ENCODE measurements at places on chromosomes 7 and 10. TPM values are rescaled to one million over a fixed set of nuclear protein-coding genes. Genes with fewer than 3 reads are reported as not detected.

DNA sequence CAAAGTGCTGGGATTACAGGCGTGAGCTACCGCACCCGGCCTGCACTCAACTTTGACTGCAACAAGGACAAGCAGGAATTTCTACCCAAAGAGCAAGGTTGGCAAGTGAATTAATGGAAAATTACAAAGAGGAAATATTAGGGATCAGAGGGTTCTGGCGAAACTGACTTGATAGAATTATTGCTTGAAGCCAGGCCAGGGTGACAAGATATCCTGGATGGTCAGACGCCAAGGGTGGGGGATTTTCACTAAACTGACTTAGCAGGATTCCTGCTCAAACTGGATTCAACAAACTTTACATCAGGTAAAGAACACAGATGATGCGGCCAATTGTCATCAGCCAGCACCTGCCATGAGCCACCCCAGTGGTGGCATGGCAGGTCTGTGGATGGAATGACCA is 603.6 kb upstream of the MGMT start:
- no peak for DNase-seq
- peaks cover 11% of the 10 kb centered on the region for H3K4me1 ChIP-seq
- no peaks in the 10 kb centered on the region for H3K36me3 ChIP-seq
- H3K27me3 ChIP-seq: no peaks in the 10 kb centered on the region
- H3K4me3 ChIP-seq: no peak overlapping the region

The SPDYE2B gene
- not detected for total RNA-seq

GRCh38 chr7:118657391-118658005 is 433.0 kb downstream of the ANKRD7 start:
- H3K27ac ChIP-seq: no peak overlapping the region
- no peaks in the 10 kb centered on the region for H3K4me1 ChIP-seq
- no peaks in the 10 kb centered on the region for H3K36me3 ChIP-seq
- no peak for DNase-seq

The CRTAC1 gene
- 12.1 TPM for total RNA-seq

The HIF1AN gene
- 12.0 TPM for total RNA-seq

DNA sequence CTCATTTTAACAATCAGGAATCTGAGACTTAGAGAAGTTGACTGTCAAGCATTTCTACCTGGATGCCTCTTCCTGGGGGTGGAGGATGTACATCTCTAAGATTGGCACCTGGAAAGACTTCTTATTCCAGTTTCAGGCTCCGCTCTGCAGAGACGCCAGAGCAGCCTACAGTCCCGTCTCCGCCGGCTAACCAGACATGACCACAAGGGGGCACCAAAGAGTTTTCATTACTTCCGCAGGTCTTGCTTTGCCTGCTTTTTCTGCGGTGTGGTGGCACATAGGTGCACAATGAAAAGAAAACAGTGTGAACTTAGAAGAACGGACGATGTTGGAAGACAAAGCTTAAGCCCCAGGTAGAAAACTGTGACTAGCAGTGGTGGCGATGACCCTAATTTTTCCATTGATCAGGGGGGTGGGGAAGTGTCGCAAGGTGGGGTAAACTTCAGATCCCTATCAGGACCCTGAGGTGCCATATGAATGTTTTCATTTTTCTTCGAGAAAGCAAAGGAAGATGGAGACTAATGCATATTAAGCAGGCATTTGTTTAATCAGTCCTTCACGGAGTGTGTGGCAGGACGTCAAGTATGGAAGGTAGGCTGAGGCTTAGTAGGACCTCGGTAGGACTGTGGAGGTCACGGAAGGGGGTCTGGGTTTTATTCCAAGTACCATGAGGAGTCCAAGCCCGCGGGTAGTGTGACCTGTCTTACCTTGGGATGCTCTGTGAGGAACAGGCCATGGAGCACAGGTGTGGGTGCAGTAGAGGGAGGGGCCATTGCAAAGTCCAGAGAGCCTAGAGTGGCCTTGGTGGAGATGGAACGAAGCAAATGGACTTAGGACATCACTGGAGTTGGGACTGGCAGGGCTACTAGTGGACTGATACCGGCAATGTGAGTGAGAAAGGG is 60.1 kb upstream of the SORCS3 start:
- H3K27ac ChIP-seq: no peak overlapping the region
- H3K36me3 ChIP-seq: no peaks in the 10 kb centered on the region
- H3K4me3 ChIP-seq: no peak overlapping the region

The REPIN1 gene
- 31.0 TPM for total RNA-seq

DNA sequence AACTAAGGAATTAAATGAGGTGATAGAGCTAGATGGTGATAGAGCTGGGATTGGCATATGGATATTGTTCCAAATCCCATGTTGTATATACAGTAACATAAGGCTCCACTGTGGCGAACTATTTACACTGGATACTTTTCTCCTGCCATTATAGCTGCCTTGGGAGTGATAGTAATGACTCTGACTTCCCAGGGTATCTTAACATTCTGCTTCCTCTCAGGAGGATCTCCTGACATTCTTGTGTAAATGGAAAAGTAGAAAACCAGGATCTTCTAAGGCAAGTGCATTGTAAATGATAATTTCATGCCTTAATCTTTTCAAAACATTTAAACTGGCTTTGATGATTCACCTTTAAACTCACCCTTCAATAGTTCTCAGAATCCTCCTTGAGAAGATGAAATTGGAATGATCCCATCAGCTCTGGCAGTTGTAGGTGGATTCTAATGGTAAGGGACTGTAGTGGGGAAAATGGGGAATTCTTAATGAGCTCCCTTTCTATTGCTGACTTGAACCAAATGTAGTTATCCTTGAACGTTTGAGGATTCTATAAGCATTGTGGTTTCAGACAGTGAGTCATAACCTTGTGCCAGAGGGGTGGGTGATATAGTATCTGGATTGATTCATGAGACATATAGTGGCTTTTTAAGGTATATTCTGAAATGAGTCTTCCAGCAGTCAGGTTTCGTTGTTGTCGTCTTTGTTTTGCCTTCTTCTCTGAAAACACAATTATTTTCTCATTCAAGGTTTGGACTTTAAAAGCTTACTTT is 450.0 kb downstream of the SUGCT start:
- H3K36me3 ChIP-seq: no peaks in the 10 kb centered on the region
- H3K4me3 ChIP-seq: no peak overlapping the region

DNA sequence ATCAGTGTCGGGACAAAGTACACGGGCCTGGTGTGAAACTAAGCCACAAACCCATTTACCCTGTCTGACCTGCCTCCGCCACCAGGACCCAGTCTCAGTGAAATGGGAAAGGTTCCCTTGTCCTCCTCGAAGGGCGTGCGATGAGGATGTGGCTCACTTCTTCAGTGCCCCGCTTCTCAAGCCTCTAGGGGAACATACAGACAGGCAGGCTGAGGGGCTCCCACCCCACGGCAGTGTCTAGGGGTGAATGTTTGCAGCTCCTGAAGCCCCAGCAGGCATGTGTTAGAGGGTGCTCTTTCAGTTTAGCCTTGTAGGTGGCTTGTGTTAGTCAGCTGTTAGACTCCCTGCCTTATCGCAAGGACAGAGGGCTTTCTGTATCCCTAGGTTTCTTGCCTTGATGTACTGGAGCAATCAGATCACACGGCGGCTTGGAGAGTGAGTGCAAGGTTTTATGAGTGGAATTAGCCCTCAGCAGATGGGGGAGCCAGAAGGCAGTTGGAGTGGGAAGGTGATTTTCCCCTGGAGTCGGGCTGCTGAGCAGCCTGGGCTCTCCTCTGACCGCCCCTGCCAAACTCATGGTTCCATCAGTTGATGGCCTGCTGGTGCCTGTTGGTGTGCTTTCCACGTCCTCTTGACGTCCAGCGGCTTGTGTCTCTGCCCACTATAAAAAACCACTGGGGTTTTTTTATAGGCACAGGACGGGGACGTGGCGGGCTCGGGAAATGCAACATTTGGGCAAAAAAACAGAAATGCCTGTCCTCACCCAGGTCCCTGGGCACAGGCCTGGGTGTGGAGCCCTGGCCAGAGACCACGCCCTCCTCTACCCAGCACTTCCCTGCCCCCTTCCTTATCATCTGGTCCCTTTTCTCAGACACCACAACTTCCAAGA is 759 bp downstream of the NUDT1 start:
- H3K4me1 ChIP-seq: peaks cover 47% of the 10 kb centered on the region
- DNase-seq: no peak
- peaks cover 54% of the 10 kb centered on the region for H3K36me3 ChIP-seq
- peak overlapping the region; percentile 91 for H3K4me3 ChIP-seq
- no peaks in the 10 kb centered on the region for H3K27me3 ChIP-seq

- H3K27ac ChIP-seq: no peak overlapping the region
- H3K4me1 ChIP-seq: peaks cover 23% of the 10 kb centered on the region
- no peaks in the 10 kb centered on the region for H3K36me3 ChIP-seq
- H3K27me3 ChIP-seq: no peaks in the 10 kb centered on the region
These were observed 18.2 kb downstream of the PRF1 start for GRCh38 chr10:70584366-70584765.

- no peaks in the 10 kb centered on the region for H3K36me3 ChIP-seq
- H3K4me1 ChIP-seq: peaks cover 19% of the 10 kb centered on the region
- DNase-seq: peak; percentile 55
These were observed 40.5 kb upstream of the SLF2 start for GRCh38 chr10:100872034-100872791.

The SEMA4G gene
- 9.9 TPM for total RNA-seq

DNA sequence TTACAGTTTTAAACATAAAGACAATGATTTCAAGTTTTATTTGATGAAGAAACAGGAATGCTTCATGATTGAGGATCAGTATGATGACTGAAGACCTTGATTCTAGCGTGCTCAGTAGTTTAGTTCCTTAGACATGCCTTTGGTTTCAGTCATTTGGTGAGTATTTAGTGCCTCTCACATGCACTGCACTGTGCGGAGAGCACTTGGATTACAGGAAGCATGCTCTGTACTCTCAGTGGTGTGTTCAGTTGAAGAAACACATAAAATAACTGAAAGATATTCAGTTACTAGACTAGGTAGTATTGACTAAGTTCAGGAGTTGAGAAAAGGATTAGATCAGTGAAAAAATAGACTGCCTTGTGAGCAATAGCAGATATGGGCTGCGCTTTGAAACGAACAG is 25.5 kb downstream of the RBM17 start:
- no peak overlapping the region for H3K27ac ChIP-seq
- no peaks in the 10 kb centered on the region for H3K4me1 ChIP-seq
- no peak for DNase-seq
- no peak overlapping the region for H3K4me3 ChIP-seq
- no peaks in the 10 kb centered on the region for H3K27me3 ChIP-seq
- H3K36me3 ChIP-seq: peaks cover 32% of the 10 kb centered on the region

GRCh38 chr7:151590071-151590849 is 70.6 kb upstream of the RHEB start:
- no peak for DNase-seq
- H3K36me3 ChIP-seq: peaks cover 12% of the 10 kb centered on the region
- no peak overlapping the region for H3K4me3 ChIP-seq

DNA sequence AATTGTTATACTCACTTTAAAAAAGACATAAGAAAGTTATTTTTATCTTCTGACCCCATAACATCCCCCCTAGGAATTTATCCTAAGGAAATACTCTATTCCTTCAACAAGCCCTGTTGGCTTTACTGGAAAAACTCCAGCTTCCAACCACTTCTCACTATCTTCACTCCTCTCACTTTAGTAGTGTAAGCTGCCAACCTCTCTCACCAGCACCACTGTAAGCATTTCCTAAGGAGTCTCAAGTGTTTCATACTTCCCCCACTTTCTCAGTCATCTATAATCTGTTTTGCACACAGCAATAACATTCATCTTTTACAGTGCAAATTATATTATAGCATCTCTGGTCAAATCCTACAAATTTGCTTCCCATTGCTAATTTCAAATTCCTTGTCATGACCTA is 45.8 kb downstream of the GPR85 start:
- no peak overlapping the region for H3K4me3 ChIP-seq
- no peaks in the 10 kb centered on the region for H3K36me3 ChIP-seq
- no peak overlapping the region for H3K27ac ChIP-seq
- no peaks in the 10 kb centered on the region for H3K4me1 ChIP-seq
- H3K27me3 ChIP-seq: no peaks in the 10 kb centered on the region

GRCh38 chr10:95233377-95234034 is 39.5 kb downstream of the ACSM6 start:
- peaks cover 13% of the 10 kb centered on the region for H3K4me1 ChIP-seq
- no peak overlapping the region for H3K27ac ChIP-seq
- no peaks in the 10 kb centered on the region for H3K36me3 ChIP-seq
- H3K27me3 ChIP-seq: no peaks in the 10 kb centered on the region
- no peak overlapping the region for H3K4me3 ChIP-seq
- DNase-seq: no peak

The SCART1 gene
- total RNA-seq: 2.9 TPM

The FAM25G gene
- not detected for total RNA-seq

DNA sequence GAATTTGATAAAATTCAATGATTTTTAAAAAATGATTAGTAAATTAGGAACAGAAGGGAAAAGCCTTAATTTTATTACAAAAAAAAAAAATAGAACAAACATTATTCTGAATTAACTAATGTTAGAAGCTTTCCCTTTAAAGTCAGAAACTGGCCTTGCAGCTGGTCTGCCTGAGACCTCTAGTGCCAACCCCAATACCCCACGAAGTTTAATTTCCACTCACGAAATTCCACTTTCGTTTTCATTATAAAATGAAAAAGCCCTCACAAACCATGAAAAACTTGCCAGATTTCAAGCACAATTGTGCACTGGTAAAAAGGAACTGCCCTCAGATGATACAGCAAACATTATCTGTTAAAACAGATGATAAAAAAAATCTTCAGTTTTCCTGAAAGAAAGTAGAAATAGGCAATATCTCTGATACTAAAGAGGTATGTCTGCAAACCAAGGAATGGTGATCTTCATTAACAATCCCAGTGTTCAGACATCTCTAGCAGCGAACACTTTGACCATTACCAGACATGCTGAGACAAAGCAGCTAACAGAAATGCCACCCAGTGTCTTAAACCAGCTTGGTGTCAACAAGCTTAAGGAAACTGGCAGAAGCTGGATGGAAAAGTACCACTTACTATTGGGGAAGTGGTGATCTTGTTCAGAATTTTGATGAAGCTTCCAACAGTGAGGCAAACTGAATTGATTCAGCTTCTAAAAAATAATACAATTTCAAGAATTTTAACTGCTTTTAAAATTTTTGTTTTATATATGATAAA is 80.2 kb downstream of the PALS2 start:
- H3K36me3 ChIP-seq: no peaks in the 10 kb centered on the region
- no peak overlapping the region for H3K4me3 ChIP-seq
- peak overlapping the region; percentile 76 for H3K27ac ChIP-seq
- no peaks in the 10 kb centered on the region for H3K27me3 ChIP-seq
- peak; percentile 7 for DNase-seq

- peaks cover 15% of the 10 kb centered on the region for H3K36me3 ChIP-seq
- H3K27ac ChIP-seq: peak overlapping the region; percentile 10
- H3K4me1 ChIP-seq: peaks cover under 1% of the 10 kb centered on the region
- H3K27me3 ChIP-seq: no peaks in the 10 kb centered on the region
- DNase-seq: no peak
- H3K4me3 ChIP-seq: no peak overlapping the region
These were observed 79.5 kb downstream of the EEPD1 start for GRCh38 chr7:36232555-36232954.

- H3K4me3 ChIP-seq: no peak overlapping the region
- no peak overlapping the region for H3K27ac ChIP-seq
These were observed 20.2 kb upstream of the BAIAP2L1 start for GRCh38 chr7:98420966-98421612.
